ENCODE measurements at places on chromosomes 3 and 15. TPM values are rescaled to one million over a fixed set of nuclear protein-coding genes. Genes with fewer than 3 reads are reported as not detected.

The PLSCR5 gene
- not detected for total RNA-seq

The CLEC3B gene
- not detected for total RNA-seq

The MGLL gene
- 63.3 TPM for total RNA-seq

The LNP1 gene
- 0.77 TPM for total RNA-seq

The CADM2 gene
- 0.27 TPM for total RNA-seq

The RASSF1 gene
- total RNA-seq = 20.9 TPM

The SLC9C1 gene
- not detected for total RNA-seq

Measured in A549 treated with CORT108297 at 1 μM for 4 hours (cell line).